ENCODE measurements at places on chromosomes 16 and 17.

GRCh38 chr17:29390851-29391631 is 878 bp downstream of the TAOK1 start:
- peak; percentile 16 for DNase-seq

- DNase-seq: no peak
Measured at GRCh38 chr17:76462556-76463290, 4.7 kb upstream of the AANAT start.

GRCh38 chr16:23088018-23088417 is 61.2 kb downstream of the USP31 start:
- no peak for DNase-seq

DNA sequence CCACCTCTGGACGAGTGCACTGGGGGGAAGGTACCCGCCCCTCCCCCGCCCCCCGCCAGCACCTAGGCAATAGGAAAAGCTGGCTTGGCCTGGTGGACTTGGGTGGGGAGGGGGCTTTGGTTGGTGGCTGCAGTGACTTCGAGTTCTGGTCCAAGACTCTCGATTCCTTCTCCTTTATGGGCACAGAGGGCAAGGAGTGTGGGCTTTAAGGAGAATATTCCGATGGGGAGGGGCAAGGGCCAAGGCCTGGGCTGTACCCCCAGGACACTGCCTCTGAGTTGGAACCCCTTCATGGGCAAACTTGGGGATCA is 409 bp downstream of the ACSF2 start:
- DNase-seq: no peak

- DNase-seq: no peak
Measured at GRCh38 chr17:49984776-49985175, 10.2 kb downstream of the DLX3 start.
